ENCODE measurements at places on chromosomes 5 and 9.

DNA sequence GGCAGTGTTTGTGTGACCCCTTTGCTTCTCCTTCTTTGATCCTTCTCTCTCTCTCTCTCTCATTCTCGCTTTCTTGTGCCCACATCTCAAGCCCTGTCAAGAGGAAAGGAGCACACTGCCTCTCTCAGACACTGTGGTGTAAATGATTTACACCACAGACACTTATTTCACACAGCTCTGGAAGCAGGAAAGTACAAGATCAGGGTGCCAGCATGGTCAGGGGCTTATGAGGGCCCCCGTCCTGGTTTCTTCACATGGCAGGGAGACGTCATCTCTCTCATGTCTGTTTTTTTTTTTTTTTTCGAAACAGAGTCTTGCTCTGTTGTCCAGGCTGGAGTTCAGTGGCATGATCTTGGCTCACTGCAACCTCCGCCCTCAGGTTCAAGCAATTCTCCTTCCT is 6.4 kb downstream of the FABP6 start:
- no peak for DNase-seq

GRCh38 chr5:60209146-60209840 is 315.8 kb upstream of the PDE4D start:
- DNase-seq: no peak

GRCh38 chr5:21221616-21222015 is 1233.6 kb upstream of the CDH18 start:
- DNase-seq: no peak

DNA sequence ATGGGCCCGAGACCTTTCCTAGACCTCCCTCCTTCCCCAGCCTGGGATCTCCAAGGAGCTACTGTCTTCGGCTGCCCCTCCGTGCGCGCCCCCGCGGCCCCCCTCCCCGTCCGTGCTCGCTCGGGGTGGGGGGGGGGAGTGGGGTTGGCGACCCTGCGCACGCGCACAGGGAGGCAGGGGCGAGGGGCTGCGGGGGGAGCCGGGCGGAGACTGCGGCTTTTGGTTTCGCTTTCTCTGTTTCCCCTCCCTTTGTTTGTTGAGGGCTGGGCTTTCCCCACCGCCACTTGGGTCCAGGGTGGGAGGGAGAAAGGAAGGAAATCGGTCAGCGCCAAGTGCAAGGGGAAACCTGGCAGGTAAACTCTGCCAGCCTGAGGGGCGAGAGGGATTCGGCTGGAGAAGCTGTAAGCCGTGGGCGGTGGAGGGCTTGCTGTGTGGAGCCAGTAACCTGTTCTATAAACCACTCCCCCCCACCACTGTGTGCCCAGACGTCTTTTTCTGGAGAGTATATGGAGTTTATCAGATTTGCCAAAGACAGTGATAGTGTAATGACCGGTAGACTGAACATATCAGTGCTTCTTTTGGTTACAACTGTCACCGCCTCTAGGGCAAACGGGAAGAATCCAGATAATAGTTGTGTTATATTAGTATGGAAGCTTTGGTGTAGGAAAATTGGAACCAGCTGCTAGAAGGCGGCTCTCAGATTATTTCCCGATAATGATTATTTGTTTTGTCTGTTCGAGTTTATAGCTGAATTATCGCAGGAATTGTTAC is 684 bp downstream of the DNAJA1 start:
- DNase-seq: no peak

- no peak for DNase-seq
Observed at GRCh38 chr5:168796593-168797580, 217.7 kb upstream of the PANK3 start.

DNA sequence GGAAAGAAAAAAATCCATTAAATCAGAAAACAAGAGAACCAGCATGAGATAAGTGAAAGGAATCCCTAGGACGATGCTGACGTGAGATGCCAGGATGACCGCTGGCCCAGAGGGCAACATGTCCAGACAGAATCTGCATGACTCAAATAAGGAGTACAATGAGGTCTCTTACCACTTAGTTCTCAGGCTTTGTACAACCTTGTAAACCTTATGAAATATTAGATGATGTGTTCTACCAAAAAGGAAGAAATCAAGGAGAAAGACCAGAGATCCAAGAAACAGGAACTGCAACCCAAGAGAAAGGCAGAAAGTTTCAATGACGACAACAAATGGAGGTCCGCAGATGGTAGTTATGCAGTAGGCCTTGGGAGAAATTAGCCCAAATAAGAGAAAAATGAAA is 2.8 kb upstream of the GPR150 start:
- DNase-seq: no peak

GRCh38 chr9:33220681-33221567 is 19.0 kb upstream of the SPINK4 start:
- no peak for DNase-seq

GRCh38 chr5:9707732-9708462 is 77.7 kb upstream of the TAS2R1 start:
- no peak for DNase-seq

- DNase-seq: no peak
Observed at GRCh38 chr9:91903126-91903911, 46.7 kb downstream of the ROR2 start.

Data from esophagus squamous epithelium (tissue), 5 donors.